ENCODE measurements at places on chromosomes 12 and 14.

DNA sequence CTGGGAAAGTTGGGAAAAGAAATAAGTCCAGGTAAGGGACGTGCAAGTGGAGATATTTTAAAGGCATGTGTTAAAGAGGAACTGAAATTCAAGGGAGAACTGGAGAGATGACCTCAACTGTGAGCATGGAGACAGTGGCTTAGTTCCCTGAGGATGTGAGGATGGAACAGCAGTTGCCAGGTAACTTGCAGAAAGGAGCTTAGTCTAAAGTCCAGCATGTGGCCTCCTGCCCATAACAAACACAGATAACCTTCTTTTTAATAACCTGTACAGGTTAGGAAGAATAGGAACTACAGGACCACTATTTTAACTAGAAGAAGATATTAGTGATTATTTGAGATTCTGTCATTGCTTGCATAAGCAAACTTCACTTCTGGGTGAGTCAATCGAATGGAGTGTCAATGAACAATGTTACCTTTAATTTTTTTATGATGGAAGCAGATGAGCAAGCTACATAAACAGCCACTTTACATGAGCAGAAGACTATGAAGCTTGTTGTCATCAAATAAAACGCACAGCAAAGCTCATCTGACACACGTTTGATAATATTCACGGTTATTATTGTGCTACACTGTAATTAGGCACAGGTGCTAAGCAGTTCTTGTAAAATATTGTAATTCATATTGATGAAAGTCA lies 291.7 kb upstream of the DDHD1 start:
- DNase-seq, result no peak

- peak; percentile 17 for DNase-seq
These were observed 11.6 kb upstream of the SMCO2 start for GRCh38 chr12:27434673-27435565.

GRCh38 chr12:68042212-68042699 lies 53.0 kb downstream of the IFNG-AS1 start:
- peak; percentile 81 for DNase-seq

DNA sequence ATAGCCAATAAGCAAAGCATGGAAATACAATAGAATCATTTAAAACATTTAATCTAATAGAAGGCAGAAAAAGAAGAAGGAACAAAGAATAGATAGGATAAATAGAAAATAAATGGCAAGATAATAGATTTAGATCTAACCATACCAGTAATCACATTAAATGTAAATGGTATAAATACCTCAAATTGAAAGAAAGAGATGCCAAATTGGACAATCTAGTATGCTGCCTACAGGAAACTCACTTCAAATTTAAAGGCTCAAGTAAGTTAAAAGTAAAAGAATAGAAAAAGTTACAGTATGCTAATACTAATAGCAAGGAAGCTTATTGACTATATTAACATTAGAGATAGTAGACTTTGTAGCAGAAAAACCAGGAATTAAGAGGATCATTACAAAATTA lies 40.1 kb downstream of the RAN start:
- DNase-seq, result no peak

DNA sequence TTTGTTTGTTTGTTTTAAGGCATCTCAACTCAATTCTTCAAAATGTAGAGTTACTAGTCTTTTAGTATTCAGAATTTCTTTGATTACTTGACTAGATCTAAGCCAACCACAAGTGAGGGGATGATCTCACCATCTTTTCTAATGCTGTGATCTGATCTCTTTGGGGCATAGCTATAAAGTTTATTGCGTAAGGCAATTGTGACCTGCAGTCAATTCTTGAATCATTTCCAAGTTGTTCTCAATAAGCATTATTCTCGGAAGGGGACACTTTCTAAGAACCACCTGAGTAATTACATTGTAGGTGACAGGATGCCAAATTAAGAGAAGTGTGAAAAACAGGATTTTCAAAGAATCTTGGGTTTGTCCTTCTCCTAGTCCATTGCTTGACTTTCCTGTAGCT lies 13.1 kb downstream of the DACT1 start:
- no peak for DNase-seq
